ENCODE measurements at places on chromosomes 1 and 21.

GRCh38 chr21:34110594-34111202, 37.3 kb downstream of the MRPS6 start:
- DNase-seq, result no peak

- peak; percentile 14 for DNase-seq
Measured at GRCh38 chr1:232868793-232869491, 63.7 kb downstream of the MAP10 start.

- DNase-seq, result no peak
Measured at GRCh38 chr1:42690477-42691156, 8.4 kb downstream of the YBX1 start.

DNA sequence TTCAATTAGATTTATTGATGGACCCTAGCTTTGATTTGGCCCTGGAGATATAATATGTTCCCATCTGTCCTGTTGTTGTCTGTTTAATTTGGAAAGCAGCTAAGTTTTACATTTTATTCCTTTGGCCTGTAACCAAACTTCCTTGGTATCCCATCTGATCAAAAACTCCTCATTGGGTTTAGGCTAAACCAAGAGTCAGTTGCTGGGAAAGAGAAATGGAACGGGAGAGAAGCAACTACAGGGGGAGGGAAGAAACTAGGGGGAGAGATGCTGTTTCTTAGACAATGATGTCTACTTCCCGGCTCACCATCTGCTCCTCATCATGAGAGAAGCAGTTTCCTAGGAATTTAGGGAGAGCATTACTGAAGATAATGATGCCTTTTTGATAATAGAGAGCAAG, 141.8 kb downstream of the SYT2 start:
- DNase-seq, result no peak

GRCh38 chr1:217388522-217389065, 242.3 kb downstream of the GPATCH2 start:
- no peak for DNase-seq

- no peak for DNase-seq
Measured at GRCh38 chr1:244841273-244841927, 5.9 kb downstream of the COX20 start.

- DNase-seq, result no peak
Measured at GRCh38 chr1:53574621-53575020, 115.4 kb downstream of the DMRTB1 start.

GRCh38 chr1:4380564-4381168, 273.7 kb upstream of the AJAP1 start:
- DNase-seq, result no peak

DNA sequence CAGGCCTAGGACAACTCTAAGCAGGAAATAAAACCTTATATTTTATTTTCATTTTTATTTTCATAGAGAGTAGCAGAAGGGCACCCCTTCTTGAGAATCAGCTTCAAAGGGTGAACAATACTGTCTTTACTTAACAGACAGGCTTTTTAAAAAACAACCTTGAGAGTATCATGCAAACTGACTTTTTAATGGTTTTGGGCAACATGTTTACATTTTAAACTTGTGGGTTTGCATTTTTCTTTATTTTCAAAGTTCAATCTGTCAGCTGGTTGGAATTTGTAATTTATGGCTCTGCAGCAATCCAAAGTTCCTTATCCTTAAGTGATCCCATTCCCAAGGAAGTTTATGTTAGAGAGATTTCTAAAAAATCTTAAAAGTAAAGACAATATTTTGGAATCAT, 392.3 kb upstream of the ADAMTS5 start:
- DNase-seq, result no peak

DNA sequence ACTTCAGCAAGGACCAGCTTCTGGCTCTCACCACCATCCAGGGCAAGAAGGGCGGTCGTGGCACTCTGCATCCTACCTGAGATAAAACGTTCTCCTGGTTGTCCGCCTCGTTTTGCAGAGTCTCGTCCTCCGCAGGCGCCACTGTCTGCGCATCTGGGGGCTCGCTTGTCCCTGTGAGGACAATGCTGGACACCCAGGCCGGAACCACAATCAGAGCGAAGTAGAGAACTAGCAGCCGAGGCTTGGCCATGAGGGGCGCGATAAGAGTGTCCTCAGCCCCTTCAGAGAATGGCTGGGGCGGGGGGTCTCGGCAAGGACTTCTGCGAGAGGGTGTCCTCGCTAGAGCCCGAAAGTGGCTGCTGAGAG, 505 bp downstream of the OLFML2B start:
- no peak for DNase-seq

GRCh38 chr21:15219894-15220293, 155.1 kb upstream of the NRIP1 start:
- DNase-seq, result peak; percentile 17

GRCh38 chr1:145901312-145902021, 8.4 kb downstream of the ITGA10 start:
- DNase-seq, result no peak

DNA sequence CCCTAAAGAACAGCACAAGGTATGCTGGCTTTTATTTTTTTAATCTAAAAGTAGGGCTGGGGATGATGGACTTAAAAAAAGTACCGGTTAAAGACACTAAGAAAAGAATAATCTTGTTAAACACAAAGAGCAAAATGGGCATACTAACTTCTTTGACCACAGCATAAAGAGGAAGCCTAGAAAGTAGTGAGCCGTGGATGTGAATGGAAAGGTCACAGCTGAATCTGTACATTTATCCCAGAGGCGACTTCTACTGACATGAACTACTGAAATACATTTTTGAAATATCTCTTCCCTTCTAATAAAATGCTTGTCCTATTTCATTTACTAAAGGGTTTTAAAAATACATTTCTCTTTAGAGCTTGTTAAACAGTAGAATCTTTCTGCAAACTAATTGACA, 140.7 kb downstream of the SLC45A1 start:
- DNase-seq, result peak; percentile 22

DNA sequence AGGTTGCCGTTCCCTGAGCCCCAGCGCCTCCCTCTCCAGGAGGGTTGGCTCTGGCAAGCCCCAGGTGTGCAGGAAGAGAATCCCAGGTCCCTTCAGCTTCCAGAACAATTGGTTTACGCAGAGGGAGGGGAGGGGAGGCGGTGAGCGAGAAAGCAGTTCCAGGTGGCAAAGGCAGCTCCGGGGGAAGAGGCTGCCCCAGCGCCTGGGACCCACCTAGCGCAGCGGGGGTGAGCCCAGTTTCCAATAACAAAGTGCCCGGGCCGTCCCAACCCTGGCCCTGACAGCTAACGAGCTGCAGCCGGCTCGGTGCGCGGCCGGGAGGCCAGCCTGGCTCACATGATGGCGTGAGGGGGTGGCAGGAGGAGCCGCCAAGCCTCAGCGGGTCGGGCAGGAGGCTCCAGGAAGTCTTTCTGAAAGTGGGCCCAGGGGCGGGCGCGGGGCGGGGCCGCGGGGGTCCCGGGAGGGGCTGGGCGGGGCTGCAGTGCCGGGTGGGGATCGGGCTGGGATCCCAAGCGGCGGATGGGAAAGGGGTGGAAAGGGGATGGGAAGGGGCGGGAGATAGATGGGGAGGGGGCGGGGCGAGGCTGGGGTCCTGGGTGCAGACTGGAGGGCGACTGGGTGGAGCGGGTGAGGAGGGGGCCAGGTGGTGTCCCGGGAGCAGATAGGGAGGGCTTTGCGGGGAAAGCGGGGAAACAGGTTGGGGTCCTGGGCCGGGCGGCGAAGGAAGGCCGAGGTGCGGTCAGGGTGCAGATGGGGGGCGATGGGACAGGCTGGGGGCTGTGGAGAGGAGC, 22.8 kb downstream of the DHRS3 start:
- no peak for DNase-seq

DNA sequence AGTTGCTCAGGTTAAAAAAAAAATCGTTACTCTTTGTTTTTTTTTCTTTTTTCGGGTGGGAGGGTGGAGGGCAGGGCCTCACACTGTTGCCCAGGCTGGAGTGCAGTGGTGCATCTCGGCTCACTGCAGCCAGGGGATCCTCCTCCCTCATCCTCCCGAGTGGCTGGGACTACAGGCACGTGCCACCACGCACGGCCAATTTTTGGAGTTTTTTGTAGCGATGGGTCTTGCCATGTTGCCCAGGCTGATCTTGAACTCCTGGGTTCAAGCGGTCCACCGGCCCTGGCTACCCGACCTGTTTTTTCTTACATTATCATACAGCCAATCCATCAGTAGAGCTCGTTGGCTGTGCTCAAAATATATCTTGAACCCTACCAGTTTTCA, 2.2 kb upstream of the USP1 start:
- no peak for DNase-seq

GRCh38 chr1:181554465-181554864, 71.1 kb downstream of the CACNA1E start:
- DNase-seq, result no peak

- DNase-seq, result peak; percentile 15
Measured at GRCh38 chr1:154419620-154420571, 14.8 kb downstream of the IL6R start.

GRCh38 chr1:185996211-185996610, 262.0 kb downstream of the HMCN1 start:
- DNase-seq, result no peak

- no peak for DNase-seq
Measured at GRCh38 chr1:84719543-84720217, 29.4 kb upstream of the SSX2IP start.

- DNase-seq, result no peak
Measured at GRCh38 chr1:204828352-204828850, 42.3 kb upstream of the NFASC start.

DNA sequence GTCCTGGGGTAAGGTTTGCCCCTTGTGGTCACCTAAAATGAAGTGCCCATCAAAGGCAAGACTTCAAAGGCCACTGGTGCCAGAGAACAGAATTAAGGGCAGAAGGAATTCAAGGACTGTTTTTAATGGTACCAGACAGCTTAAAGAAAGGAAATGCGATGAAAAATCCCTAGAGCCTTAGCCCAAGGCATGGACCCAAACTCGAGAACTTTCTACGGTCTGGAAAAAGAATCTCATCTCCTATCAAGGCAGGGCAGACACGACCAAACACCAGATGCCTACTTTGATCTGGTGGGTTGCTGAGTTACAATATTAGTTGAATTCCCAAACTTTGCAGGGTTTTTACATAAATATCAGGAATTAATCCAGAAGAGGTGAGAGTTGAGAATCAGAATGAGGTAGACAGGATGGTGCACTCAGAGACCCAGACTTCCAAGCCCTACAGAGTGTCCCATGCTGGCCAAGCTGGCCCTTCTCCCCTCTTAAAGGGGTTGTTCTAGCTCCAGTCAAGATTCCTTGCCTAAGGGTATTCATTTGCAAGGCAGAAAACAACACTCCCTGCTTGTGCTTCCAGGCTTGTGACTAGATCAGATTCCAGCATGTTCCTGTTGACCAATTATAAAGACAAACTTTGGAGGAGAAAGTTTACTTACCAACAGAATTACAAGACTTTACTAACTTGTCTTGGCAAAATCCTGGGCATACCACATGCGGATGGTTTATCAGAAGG, 48.0 kb downstream of the EDN2 start:
- DNase-seq, result no peak

DNA sequence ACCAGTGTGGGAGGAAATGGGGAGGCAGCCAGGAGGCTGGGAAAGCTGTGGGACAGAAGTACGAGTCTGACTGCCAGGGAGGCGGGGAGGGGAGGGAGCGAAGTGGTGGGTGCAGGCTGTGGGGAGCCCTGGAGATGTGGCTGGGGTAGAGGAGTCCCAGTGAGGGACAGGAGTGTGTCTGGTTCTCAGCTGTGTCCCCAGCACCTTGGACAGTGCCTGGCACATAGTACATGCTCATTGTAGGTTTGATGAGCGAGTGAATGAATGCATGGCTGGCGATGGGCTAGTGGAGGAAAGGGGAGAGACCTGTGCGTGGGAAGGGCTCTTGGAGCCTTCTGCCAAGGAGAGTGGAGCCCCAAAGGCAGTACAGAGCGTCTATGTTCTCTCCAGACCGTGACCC, 104.1 kb downstream of the SIK1 start:
- DNase-seq, result no peak

GRCh38 chr1:29563092-29563491, 326.8 kb downstream of the PTPRU start:
- no peak for DNase-seq

DNA sequence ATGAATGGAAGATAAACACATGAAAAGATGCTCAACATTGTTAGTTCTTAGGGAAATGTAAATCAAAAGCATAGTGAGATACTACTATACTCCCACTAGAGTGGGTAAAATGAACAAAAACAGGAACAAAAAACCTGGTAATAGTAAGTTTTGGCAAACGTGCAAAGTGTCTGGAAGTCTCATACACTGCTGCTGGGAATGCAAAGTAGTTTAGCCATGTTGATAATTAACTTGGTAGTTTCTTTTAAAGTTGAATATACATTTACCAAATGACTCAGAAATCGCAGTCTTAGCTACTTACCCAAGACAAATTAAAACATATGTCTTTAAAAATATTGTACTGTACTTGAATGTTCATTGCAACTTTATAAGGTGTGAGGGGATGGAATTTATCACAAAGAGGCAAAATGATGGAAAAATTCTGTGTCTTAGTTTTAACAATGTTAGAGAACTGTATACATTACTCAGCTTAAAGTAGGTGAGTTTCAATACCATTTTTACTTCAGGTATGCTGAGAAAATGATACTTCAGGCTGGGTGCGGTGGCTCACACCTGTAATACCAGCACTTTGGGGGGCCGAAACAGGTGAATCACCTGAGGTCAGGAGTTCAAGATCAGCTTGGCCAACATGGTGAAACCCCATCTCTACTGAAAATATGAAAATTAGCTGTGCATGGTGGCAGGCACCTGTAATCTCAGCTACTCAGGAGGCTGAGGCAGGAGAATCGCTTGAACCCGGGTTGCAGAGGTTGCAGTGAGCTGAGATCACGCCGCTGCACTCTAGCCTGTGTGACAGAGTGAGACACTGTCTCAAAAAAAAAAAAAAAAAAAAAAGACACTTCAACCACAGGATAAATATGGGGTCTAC, 102.3 kb downstream of the PDE4B start:
- DNase-seq, result no peak

DNA sequence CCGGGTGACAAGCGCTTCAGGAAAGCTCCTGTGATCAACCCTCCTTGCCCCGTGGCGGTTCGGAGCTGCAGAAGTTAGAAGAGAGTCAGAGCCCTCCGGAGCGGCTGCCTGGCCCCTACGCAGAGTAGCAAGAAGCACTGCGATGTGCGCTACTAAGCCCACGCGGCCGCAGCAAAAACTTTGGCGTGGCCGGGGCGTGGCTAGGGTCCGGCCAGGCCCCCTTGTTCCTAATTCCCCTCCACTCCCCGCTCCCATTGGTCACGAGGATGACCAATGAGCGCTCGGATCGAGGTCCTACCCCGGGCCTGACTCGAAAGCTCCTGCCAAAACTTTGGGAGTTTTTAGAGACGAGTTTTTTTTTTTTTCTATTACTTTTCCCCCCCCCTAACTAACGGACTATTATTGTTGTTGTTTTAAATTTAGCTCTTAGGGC, at the start of gene HLX:
HLX (plus strand) TSS at position 368 of the 433 bp plus-strand sequence. CDS start 415 bp downstream, outside the sequence.
- peak; percentile 92 for DNase-seq

Measured in Kasumi-1 (cell line).